MM.1S (cell line): ENCODE measurements at places on chromosomes 5 and 9.

GRCh38 chr5:17058438-17058837, 122.3 kb upstream of the MYO10 start:
- no peaks in the 10 kb centered on the region for H3K4me1 ChIP-seq
- H3K36me3 ChIP-seq = no peaks in the 10 kb centered on the region
- no peak overlapping the region for H3K4me3 ChIP-seq
- DNase-seq = no peak

GRCh38 chr9:83633676-83634075, 10.7 kb downstream of the IDNK start:
- no peak overlapping the region for H3K4me3 ChIP-seq
- DNase-seq = no peak
- H3K27ac ChIP-seq = no peak overlapping the region
- no peaks in the 10 kb centered on the region for H3K36me3 ChIP-seq
- H3K27me3 ChIP-seq = no peaks in the 10 kb centered on the region

- no peaks in the 10 kb centered on the region for H3K36me3 ChIP-seq
- no peak overlapping the region for H3K4me3 ChIP-seq
- H3K27me3 ChIP-seq = no peaks in the 10 kb centered on the region
- H3K4me1 ChIP-seq = no peaks in the 10 kb centered on the region
Measured at GRCh38 chr5:122864842-122865241, 19.4 kb downstream of the SNX24 start.

GRCh38 chr5:107781451-107781850, 110.7 kb upstream of the EFNA5 start:
- no peak overlapping the region for H3K4me3 ChIP-seq
- no peak overlapping the region for H3K27ac ChIP-seq
- no peaks in the 10 kb centered on the region for H3K27me3 ChIP-seq
- no peaks in the 10 kb centered on the region for H3K36me3 ChIP-seq
- no peak for DNase-seq
